ENCODE measurements at places on chromosomes 3 and 15. TPM values are rescaled to one million over a fixed set of nuclear protein-coding genes. Genes with fewer than 3 reads are reported as not detected.

- H3K4me3 ChIP-seq = no peak overlapping the region
- H3K27me3 ChIP-seq = no peaks in the 10 kb centered on the region
- DNase-seq = no peak
- H3K4me1 ChIP-seq = peaks cover 98% of the 10 kb centered on the region
Observed at GRCh38 chr3:71485896-71486295, 97.6 kb downstream of the FOXP1 start.

GRCh38 chr3:65277798-65278197 lies 590.0 kb upstream of the ADAMTS9 start:
- H3K4me3 ChIP-seq = no peak overlapping the region
- H3K27ac ChIP-seq = no peak overlapping the region
- no peaks in the 10 kb centered on the region for H3K27me3 ChIP-seq
- DNase-seq = no peak
- H3K4me1 ChIP-seq = no peaks in the 10 kb centered on the region

GRCh38 chr3:195183071-195183776 lies 87.7 kb downstream of the XXYLT1 start:
- H3K36me3 ChIP-seq = no peaks in the 10 kb centered on the region
- DNase-seq = no peak
- no peak overlapping the region for H3K4me3 ChIP-seq

DNA sequence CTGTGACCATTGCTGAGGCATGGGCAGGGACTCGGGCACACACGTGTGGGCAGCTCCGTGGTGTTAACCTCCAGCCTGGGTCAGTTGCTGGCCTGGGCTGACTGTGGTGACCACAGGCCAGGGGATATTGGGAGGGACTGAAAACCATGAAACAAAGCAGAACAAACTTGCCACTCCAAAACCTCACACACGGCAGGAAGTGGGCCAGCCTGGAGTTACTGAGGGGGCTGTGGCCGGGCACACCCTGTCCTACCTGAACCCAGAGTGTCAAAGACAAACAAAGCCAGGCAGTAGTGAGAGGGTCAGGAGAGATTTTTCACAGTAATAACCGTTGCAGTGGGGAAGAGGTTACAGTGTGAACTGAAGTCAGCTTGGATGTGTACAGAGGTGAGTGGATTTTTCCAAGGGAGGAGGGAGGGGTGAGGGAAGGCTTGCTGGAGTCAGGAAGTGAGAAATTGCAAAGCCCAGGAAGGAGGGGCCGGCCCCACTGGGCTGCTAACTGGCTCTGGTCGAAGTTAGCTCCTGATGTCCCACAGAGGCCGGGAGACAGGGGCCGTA lies 40.0 kb upstream of the ATP10A start:
- no peak overlapping the region for H3K4me3 ChIP-seq
- H3K27me3 ChIP-seq = no peaks in the 10 kb centered on the region
- H3K36me3 ChIP-seq = no peaks in the 10 kb centered on the region
- H3K4me1 ChIP-seq = no peaks in the 10 kb centered on the region

DNA sequence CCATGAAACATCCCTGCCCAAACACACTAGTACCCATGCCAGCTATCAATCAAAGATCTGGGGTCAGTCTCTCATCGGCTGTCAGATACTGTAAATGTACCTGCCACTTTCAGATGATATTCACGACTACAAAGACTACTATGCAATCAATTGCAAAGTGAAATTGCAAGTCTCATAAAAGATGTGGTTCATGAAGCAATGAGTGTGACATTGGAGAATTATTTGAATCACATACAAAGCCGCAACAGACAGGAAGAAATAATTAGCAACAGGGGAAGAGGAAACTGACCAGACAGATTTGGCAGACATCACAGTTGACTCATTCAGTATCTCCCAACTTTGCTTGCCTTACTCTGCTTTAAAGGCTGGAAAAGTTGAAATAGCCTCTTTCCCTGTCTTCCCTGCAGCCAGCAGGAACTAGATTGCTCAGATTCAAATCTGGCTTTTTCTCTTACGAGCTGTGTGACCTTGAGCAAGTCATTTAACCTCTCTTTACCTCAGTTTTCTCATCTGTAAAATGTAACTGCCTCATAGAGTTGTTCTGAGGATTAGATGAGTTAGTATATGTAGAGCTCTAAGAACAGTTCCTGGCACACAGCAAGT lies 95.7 kb upstream of the C3orf80 start:
- H3K36me3 ChIP-seq = no peaks in the 10 kb centered on the region
- no peak for DNase-seq
- no peak overlapping the region for H3K27ac ChIP-seq
- no peaks in the 10 kb centered on the region for H3K4me1 ChIP-seq
- H3K27me3 ChIP-seq = no peaks in the 10 kb centered on the region

- H3K27me3 ChIP-seq = no peaks in the 10 kb centered on the region
- H3K4me3 ChIP-seq = no peak overlapping the region
- no peaks in the 10 kb centered on the region for H3K4me1 ChIP-seq
- DNase-seq = no peak
- H3K27ac ChIP-seq = no peak overlapping the region
Observed at GRCh38 chr3:192830291-192831110, 87.2 kb downstream of the MB21D2 start.

GRCh38 chr3:183626877-183627594 lies 8.4 kb upstream of the KLHL24 start:
- no peaks in the 10 kb centered on the region for H3K36me3 ChIP-seq
- no peak overlapping the region for H3K27ac ChIP-seq
- no peaks in the 10 kb centered on the region for H3K27me3 ChIP-seq
- no peak for DNase-seq
- H3K4me1 ChIP-seq = no peaks in the 10 kb centered on the region
- no peak overlapping the region for H3K4me3 ChIP-seq

DNA sequence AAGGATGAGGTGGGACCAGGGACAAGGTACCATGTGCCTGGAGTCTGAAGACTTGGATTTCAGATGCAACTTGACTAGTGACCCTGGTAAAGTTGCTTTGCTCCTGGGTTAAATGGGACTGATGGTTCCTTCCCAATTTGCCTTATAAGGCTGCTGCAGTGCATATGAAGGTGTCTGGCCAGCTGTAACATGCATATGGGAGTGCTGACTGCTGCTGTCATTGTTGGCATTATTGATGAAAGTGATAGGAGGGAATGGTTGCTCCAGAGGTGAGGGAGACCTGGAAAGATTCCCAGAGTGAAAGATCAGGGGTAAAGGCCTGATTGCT lies 20.5 kb downstream of the CYP8B1 start:
- H3K4me3 ChIP-seq = no peak overlapping the region
- no peaks in the 10 kb centered on the region for H3K4me1 ChIP-seq
- H3K36me3 ChIP-seq = no peaks in the 10 kb centered on the region
- DNase-seq = no peak
- H3K27me3 ChIP-seq = no peaks in the 10 kb centered on the region

- no peak overlapping the region for H3K27ac ChIP-seq
- no peaks in the 10 kb centered on the region for H3K4me1 ChIP-seq
- no peak for DNase-seq
- no peak overlapping the region for H3K4me3 ChIP-seq
- H3K27me3 ChIP-seq = no peaks in the 10 kb centered on the region
- H3K36me3 ChIP-seq = no peaks in the 10 kb centered on the region
Observed at GRCh38 chr3:193869221-193870201, 266.4 kb upstream of the HES1 start.

DNA sequence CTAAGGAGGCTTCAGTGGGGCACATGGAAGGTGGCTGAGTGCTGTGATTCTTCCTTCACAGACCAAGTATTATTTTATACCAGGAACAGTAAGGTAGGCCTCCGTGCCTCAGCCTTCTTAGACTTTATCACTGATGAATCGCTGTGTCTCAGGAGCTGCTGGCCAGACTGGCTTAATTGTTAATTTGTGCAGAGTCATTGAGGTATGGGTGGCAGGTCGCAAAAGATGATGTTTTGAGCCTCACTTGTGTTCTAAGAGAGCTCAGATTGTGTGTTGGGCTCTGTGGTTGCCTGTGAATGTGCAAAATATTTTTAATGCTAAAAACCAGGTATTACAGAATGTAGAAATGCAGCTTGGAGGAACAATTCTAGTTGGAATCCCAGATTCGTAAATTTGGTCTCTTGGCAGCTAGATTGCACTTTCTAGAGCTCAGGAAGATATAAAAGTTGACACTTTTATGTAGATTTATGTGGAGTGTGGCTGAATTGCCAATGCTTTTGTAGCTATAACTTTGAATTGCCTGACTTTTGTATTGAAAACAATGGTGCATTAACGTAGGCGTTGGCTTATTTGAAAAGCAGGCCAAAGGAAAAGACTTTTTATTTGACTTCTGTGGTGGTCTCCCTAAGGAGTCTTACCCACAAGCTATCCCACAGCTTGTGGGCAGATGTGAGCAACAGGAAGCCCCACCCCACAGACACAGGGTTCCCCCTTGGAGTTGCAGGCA lies 53.4 kb downstream of the LARS2 start:
- H3K27ac ChIP-seq = no peak overlapping the region
- H3K4me1 ChIP-seq = no peaks in the 10 kb centered on the region
- no peaks in the 10 kb centered on the region for H3K36me3 ChIP-seq

- H3K4me1 ChIP-seq = peaks cover 25% of the 10 kb centered on the region
- DNase-seq = no peak
- H3K27me3 ChIP-seq = no peaks in the 10 kb centered on the region
- no peak overlapping the region for H3K4me3 ChIP-seq
Observed at GRCh38 chr3:129596194-129597086, 10.0 kb downstream of the PLXND1 start.

GRCh38 chr3:65339192-65339740 lies 651.5 kb upstream of the ADAMTS9 start:
- no peak for DNase-seq
- no peak overlapping the region for H3K27ac ChIP-seq
- H3K4me1 ChIP-seq = no peaks in the 10 kb centered on the region
- H3K36me3 ChIP-seq = no peaks in the 10 kb centered on the region
- H3K4me3 ChIP-seq = no peak overlapping the region

DNA sequence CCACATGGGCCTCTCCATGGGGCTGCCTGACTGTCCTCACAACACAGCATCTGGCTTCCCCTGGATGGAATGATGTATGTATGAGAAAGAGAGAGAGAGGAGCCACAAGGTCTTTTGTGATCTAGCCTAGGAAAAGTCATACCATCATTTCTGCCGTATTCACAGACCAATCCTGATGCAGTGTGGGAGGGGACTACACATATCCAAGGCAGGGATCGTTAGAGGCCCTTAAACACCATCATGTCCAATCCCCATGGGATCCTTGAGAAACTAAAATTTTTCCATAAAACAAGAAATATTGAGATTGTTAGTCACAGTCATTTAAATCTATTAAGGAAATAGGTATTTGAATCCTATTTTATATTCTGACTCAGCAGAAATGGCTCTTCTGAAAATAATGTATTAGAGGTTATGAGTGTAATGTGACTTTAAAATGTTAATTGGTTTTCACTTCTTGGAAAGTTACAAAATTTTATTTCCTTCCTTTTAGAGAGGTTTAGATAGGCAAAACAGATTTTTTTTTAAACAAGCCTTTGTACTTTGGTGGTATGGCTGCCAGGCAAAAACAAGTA lies 65.1 kb upstream of the TSC22D2 start:
- DNase-seq = no peak
- no peaks in the 10 kb centered on the region for H3K36me3 ChIP-seq
- no peak overlapping the region for H3K27ac ChIP-seq
- H3K4me1 ChIP-seq = no peaks in the 10 kb centered on the region
- H3K4me3 ChIP-seq = no peak overlapping the region
- H3K27me3 ChIP-seq = peaks cover under 1% of the 10 kb centered on the region

DNA sequence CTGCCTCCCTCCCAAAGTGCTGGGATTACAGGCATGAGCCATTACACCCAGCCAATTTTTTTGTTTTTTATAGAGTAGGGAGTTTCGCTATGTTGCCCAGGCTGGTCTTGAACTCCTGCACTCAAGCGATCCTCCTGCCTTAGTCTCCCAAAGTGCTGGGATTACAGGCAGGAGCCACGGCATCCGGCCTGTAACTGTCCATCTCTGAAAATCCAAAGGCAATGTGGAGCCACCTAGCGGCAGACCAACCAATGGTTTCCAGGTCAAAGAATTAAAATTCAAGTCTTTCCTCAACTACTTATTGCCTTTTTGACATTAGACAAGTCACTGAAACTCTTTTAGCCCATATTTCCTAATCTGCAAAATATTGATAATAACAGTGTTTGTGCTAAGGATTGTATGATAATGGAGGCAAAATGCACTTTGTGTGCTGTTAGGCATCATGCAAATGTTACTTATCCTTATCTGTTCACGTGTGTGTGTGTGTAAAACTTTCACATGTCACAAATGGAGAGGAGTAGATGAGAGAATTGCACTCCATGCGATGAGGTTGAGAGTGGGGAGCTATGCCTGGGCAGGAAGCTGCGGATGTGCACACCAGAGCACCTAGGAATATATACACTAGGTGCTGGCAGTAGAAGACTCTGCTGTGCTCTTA lies 48.7 kb downstream of the COL8A1 start:
- no peak overlapping the region for H3K27ac ChIP-seq
- no peak for DNase-seq
- H3K4me1 ChIP-seq = no peaks in the 10 kb centered on the region
- H3K36me3 ChIP-seq = no peaks in the 10 kb centered on the region
- no peak overlapping the region for H3K4me3 ChIP-seq

DNA sequence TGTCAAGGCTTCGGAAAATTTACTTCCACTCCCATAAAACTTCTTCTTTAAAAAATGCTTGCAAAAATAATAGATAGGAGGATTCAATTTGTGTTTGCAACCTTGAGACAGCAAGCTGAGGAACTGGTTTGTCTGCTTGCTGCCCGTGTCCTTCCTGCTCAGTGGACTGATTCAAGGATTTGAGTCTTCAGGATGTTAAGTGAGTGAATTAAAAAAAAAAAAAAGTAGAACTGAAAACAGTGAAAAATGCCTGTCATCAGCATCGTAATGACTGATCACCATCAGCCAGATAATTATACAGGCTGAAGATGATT lies 453.7 kb downstream of the FGF12 start:
- H3K27ac ChIP-seq = no peak overlapping the region
- H3K4me1 ChIP-seq = no peaks in the 10 kb centered on the region
- no peak for DNase-seq
- H3K4me3 ChIP-seq = no peak overlapping the region
- H3K36me3 ChIP-seq = no peaks in the 10 kb centered on the region

GRCh38 chr3:27666708-27667107 lies 55.4 kb downstream of the EOMES start:
- no peaks in the 10 kb centered on the region for H3K36me3 ChIP-seq
- DNase-seq = no peak
- H3K27ac ChIP-seq = no peak overlapping the region
- H3K27me3 ChIP-seq = no peaks in the 10 kb centered on the region

GRCh38 chr3:54733106-54734006 lies 194.5 kb downstream of the LRTM1 start:
- H3K4me3 ChIP-seq = no peak overlapping the region
- no peak for DNase-seq
- H3K27me3 ChIP-seq = no peaks in the 10 kb centered on the region
- no peaks in the 10 kb centered on the region for H3K36me3 ChIP-seq
- no peaks in the 10 kb centered on the region for H3K4me1 ChIP-seq

GRCh38 chr15:77327168-77327567 lies 92.7 kb downstream of the PEAK1 start:
- H3K36me3 ChIP-seq = no peaks in the 10 kb centered on the region
- no peak overlapping the region for H3K4me3 ChIP-seq

GRCh38 chr15:94723801-94724200 lies 492.4 kb downstream of the MCTP2 start:
- no peak for DNase-seq
- H3K27me3 ChIP-seq = no peaks in the 10 kb centered on the region
- H3K27ac ChIP-seq = no peak overlapping the region
- H3K36me3 ChIP-seq = no peaks in the 10 kb centered on the region
- no peak overlapping the region for H3K4me3 ChIP-seq

COLQ gene
- polyA plus RNA-seq = 17.3 TPM

DGKG gene
- polyA plus RNA-seq = not detected

CCDC80 gene
- 0.02 TPM for polyA plus RNA-seq

CHDH gene
- not detected for polyA plus RNA-seq

SUSD5 gene
- not detected for polyA plus RNA-seq

SCAANT1 gene
- not detected for polyA plus RNA-seq

MOBP gene
- not detected for polyA plus RNA-seq

PSTPIP1 gene
- polyA plus RNA-seq = 83.1 TPM

All from CD8-positive, alpha-beta memory T cell (primary cell).